ENCODE measurements at places on chromosomes 7 and 10.

- no peak for DNase-seq
Measured at GRCh38 chr7:87144173-87144657, 8.0 kb upstream of the DMTF1 start.

DNA sequence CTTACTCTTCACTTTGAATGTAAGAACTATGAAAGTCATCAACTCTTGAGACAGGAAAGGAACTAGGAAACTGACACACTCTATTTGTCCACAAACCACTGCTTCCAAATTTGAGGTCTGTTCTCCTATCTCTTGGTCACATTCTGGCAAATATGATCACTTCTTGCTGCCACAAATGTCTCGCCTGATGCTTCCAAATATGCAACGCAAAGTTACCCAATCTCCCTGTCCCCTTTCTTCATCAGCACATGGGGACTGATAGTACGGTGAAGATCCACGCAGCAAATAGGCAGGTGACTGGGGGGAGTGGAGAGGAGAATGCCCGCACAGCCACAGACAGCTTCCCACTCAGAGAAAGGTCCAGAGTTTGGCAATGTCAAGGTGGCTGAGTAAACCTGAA, 92.6 kb upstream of the TCF7L2 start:
- DNase-seq = no peak

- no peak for DNase-seq
Measured at GRCh38 chr10:114430688-114431413, 26.5 kb upstream of the AFAP1L2 start.

- DNase-seq = no peak
Measured at GRCh38 chr7:29780346-29780745, 26.0 kb upstream of the WIPF3 start.

DNA sequence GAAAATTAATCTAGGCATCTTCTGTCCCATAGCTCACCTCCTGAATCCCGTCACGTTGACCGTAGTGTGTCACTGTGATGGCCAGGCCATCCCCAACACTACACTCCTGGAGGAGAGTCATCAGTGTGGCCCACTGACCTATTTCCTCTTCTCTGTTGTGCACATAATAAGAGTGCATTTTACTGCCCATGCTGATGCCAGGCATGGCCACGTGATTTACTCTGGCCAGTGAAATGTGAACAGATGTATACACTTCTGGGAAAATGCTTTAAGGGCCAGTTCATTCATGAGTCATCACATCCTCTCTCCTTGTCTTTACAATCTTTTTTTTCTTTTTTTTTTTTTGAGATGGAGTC, 101.9 kb upstream of the PIP4K2A start:
- peak; percentile 67 for DNase-seq

DNA sequence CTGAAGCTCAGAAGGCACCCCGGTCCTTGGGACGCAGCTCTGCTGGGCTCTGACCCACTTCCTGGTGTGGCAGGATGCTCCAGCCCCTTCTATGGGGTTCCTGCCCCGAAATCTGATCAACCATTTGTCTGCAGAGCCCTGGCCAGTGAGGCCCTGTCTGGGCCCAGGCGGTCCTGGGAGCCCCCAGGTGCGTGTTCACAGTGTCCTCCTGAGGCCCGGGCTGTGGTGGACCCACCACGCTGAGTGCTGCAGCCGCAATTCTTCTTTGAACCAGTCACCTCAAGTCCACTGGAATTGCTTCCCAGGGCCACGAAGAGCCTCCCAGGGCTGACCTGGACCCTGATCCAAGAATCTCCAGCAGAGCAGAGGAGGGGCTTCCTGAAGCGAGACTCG, 19.1 kb downstream of the KNDC1 start:
- DNase-seq = no peak

DNA sequence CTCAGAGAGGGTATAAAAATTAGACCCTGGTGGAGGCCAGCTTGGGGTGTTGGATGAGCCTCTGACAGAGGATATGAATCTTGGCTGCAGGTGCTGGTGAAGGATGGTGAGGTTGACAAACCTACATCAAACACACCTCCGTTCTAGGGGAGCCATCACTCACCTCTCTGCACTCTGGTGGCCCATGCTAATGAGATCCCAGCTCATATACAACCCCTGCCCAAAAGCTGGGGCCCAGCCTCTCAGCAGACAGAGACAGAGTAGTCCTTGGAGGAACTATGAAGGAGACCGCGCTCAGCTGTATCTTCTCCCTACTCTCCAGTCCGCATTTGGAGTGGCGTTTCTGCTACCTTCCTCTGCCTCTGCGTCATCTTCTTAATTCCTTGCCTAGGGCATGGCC, 83.1 kb upstream of the SORCS3 start:
- no peak for DNase-seq

- no peak for DNase-seq
Measured at GRCh38 chr10:43197834-43198681, 59.8 kb downstream of the CSGALNACT2 start.

GRCh38 chr7:6392712-6393666, 54.8 kb downstream of the DAGLB start:
- peak; percentile 20 for DNase-seq

- no peak for DNase-seq
Measured at GRCh38 chr7:143458263-143458662, 15.0 kb downstream of the TAS2R60 start.

DNA sequence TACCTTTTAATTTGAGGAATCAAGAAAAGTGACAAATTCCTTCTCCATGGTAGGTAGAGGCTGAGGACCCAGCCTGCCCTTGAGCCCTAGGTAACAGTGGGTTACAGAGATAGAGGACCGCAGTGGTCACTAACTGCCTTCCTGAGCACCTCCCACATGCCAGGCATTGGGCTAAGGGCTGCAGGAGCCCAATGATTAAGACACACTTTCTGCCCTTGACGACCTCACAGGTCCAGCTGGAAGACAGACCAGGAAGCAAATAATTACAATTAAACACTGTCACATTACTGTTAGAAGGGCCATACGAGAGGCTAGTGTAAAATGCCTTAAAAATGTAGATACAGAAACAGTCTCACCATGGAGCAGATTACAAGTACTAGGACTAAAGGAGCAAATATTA, 156.8 kb upstream of the NFE2L3 start:
- DNase-seq = no peak

DNA sequence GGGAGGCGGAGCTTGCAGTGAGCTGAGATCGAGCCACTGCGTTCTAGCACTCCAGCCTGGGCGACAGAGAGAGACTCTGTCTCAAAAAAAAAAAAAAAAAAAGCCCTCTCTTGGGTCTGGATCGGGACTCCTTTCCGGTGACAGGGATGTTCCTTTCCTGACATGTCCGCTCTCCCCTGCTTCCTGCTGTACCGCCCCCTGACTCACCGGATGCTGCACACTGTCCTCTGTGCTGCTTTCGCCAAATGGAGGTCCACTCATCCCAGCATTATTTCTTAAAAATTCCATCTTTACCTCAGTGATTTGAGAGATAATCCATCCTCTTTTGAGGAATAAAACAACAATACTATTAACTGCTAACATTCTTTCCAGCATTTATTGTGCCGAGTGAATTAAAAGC, 113.8 kb upstream of the EEPD1 start:
- DNase-seq = no peak

GRCh38 chr7:157253850-157254249, 83.0 kb upstream of the DNAJB6 start:
- DNase-seq = no peak

DNA sequence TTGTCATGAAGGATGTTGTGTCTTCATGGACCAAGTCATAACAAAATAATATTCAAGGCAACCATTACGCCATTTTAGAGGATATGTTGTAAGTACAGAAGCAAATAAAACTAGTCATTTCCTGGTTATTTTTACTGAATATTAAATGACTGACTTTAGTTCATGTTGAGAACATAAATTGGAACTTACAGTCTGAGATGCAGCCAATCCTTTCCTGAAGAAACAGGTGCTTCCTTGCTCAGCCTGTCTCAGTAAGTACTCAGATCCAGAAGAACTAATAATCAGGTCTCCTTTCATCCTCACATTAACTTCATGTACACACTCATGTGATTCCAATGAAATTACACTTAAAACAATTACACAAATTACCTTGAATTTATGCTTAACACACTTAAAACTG, 12.3 kb downstream of the SEMA3A start:
- DNase-seq = no peak

DNA sequence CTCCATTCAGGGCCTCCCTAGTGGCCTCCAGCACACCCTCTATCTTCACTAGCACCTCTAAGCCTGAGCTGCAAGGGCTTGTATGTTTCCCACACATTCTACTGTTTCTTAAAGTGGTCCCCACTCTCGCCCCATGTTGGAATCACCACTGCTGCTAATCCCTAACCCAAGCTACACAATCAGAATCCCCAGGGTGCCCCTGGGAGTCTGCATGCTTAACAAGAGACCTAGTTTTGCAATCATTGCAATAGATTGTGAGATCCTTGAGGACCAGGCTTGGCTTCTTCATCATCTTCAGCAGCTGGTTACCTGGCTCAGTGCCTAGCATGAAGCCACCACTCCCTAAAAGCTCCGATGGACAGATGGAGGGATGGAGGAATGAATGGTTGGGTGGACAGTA, 113.9 kb downstream of the MYOF start:
- DNase-seq = no peak

DNA sequence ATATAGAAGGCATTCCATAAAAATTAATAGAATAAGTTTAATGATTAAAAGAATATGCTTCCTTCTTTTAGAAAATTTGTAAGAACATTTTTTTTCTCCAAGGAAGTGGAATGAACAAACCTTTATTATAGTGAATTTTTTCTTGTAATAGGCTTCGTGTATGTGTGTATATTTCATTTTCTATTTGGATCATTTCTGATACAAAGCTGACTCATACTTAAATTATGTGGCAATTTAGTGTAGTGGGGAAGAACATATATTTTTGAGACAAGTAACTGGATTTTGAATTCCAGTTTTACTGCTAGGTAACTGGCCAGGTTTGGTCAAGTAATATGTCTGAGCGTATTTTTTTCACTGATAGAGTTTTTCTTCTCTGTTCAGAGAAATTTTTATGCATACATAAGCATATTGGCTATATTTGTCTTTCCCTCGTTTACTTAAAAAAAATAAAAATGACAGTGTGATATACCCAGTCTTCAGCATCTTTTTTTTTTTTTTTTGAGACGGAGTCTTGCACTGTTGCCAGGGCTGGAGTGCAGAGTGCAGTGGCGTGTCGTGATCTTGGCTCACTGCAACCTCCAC, 50.8 kb downstream of the CDK13 start:
- no peak for DNase-seq

GRCh38 chr7:155090684-155091083, 20.6 kb downstream of the HTR5A start:
- DNase-seq = no peak

DNA sequence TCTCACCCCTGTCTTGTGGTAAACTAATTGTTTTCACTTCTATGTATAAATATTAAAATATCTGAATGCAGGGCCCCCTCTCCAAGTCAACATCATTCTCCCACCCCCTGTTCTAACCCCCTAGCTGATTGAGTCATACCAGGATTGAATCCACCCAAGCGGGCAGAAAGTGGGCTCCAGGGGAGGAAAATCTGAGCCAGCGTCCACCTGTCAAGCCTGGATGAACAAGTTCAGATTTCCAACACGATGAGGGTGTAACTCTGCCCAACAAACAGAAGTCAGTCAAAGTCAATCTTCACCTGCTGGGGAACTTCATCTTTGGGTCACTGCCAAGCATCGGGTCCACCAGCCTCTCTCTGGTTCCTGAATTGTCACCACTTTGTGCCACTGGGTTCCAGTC, 162.9 kb upstream of the CELF2 start:
- no peak for DNase-seq

GRCh38 chr10:5076615-5077014, 17.6 kb upstream of the AKR1C3 start:
- DNase-seq = no peak

- DNase-seq = no peak
Measured at GRCh38 chr7:18936265-18936664, 181.2 kb downstream of the TWIST1 start.

GRCh38 chr10:53135897-53136253, 363.3 kb upstream of the MBL2 start:
- no peak for DNase-seq

DNA sequence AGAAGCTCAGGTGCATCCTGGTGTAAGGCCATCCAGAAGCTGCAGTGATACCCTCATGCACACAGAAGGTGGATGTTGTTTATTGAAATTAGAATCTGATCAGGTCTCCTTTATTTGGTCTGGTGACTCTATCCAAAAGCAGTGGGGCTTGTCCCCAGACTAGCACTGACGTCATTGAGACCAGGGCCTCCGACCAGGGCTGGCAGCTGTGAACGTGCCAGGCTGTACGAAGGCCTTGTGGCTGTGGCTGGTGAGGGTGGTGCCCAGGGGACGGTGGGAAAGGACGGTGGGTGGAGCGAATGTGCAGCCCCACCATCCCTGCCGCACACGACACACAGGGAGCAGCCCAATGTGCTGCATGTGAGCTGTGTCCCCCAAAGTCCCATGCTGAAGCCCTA, 160.0 kb downstream of the ADARB2 start:
- DNase-seq = no peak

GRCh38 chr10:69455006-69455763, 3.9 kb downstream of the TSPAN15 start:
- no peak for DNase-seq

DNA sequence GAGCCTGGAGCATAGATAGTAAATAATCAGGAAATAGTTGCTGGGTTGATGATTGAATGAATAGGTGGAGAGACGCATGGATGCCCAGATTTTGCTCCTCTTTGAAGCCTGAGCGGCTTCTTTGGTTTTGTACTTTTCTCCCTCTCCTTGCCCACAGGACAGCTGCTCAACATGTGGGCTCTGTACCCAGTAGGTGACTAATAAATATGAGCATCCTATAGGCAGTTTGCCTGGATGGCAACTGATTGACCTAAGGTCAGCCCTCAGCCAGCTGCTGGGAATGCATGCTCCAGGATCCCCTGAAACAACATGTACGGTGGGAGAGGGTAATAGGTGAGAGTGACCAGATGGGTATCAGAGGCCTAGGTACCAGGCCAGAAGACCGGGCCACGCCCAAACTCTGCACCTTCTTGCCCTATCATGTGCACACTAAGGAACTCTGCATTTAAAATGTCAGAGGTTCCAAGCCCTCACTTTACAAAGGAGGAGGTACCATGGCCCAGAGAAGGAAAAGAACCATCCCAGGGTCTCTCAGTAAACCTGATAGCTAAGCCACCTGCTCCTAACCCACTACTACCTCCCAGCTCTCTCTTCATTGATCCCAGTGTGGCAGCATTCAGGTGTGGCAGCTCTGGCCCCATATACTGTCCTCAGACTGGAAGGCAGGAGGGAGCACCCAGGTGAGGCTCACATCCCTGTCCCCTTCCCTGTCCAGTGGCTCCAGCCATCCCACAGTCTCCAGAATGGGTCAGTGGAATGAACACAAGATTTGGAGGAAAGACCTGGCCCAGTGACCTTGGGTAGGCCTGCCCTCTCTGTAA, 2.7 kb upstream of the ZCCHC24 start:
- no peak for DNase-seq

DNA sequence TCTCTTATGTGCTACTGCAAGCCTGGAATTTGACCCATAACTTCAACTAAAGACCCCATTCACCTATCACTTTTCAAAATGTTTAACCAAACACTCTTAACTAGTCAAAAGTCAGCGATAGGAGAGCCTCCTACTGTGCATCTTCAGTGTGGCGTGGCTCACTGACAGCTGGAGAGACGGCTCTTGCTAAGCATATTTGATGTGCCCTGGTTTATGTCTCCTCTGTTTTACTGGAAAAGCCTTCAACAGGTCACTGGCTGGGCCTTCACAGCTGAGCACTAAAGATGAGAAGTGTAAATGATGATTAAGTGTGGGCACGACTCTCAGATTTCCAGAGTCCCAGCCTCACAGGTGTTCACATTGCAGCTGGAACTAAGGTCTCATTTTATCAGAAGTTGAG, 472.1 kb downstream of the SEMA3D start:
- no peak for DNase-seq

- no peak for DNase-seq
Measured at GRCh38 chr7:12303495-12303894, 92.4 kb downstream of the TMEM106B start.

Measured in kidney glomerular epithelial cell (primary cell).